Stimulated activated CD4-positive, alpha-beta T cell treated with anti-CD3 and anti-CD28 coated beads, Interleukin-12 subunit alpha, Interleukin-12 subunit beta, amount 100 ng/mL, for 4 hours (primary cell): ENCODE measurements at places on chromosomes 1 and 21.
A peak's percentile ranks its signal among the peaks of the same experiment; 100 is the strongest.

- DNase-seq = no peak
Observed at GRCh38 chr1:177934927-177935326, 34.9 kb downstream of the SEC16B start.

GRCh38 chr1:93177991-93178390 is 2.2 kb downstream of the TMED5 start:
- no peak for DNase-seq

- no peak for DNase-seq
Observed at GRCh38 chr1:189356206-189356605, 1121.5 kb downstream of the BRINP3 start.

DNA sequence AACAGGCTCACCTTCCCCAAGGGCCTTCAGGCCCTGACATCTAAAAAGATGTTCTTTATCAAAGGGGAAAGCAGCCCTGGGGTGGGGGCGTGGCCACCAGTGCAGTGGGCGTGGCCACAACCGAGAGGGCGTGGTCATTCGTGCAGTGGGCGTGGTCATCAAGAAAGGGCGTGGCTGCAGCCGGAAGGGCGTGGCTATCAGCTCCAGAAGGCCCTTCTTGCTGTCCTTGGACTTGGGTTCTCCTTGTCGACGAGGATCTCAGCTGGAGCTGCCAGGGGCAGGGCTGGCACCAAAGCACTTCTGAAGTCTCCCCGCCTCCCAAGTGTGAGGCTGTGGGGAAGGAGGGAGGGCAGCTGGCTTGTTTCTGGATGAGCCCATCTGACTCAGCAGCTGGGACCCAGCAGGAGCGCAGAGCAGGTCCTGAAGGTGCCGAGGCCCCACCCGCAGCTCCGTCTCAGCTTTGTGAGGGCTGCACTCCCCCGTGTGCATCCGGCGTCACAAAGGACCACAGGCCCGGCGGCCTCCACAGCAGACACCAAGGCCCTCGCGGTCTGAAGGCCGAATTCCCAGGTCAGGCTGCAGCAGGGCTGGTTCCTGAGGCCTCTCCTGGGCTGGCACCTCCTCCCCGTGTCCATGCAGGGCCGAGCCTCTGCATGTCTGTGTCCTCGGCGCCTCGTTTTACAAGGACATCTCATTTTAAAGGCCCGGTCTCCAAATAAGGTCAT is 12.8 kb downstream of the PDE9A start:
- DNase-seq = peak; percentile 21

DNA sequence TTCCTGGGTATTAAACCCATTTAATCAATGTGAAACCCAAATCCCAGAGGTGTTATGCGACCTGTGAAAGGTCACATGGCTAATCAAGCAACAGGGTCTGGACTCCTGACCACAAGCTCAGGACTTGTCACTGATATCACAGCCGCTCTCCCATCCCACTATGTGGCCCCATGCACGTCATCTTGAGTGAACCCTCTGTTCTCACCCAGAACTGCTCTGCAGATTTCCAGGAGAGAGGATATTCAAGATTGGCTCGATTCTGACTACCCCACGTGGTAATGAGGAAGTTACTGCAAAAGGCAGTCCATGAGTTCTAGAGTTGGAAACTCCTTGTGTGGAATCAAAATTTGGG is 173.5 kb upstream of the ETV3 start:
- no peak for DNase-seq

DNA sequence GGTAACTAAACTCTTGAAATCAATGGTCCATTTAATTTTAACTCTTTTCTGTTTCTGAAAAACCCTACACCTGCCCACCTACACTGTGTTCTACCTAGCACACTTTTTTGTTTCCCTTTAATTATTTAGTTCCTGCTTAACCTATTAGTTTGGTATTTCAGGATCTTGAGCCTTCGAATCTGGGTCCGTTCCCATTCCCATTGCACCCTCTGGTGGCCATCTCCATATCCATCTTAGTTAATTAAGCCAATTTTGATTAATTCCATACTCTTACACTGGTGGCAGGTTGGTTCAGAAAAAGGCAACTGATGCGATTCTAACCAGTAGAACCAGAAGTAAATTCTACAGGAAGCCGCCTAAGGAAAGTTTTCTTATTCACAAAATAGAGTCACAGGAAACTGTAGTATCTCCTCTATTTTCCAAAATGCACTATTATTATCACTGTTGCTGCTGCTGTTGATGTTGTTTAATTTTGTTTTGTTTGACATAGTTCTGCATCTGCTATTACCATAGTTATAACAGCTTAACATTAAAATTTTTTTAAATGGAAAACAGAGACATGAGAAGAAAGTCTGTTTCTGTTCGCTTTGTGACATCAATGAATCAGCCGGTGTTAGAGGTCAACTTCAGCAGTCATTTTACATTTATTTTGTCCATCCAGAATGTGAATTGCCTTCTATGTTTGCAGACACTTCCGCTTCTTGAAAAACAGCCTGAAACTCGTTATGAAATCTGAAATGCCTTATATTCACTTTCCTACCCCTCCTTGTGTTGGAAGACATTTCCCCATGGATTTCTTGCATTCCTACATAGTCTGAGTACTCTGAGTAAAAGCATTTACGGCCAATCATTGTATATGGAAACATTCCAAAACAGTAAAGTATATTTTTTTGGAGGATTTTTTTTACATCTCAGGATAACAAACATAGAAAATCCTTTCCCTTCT is 115.5 kb upstream of the NCAM2 start:
- no peak for DNase-seq

- DNase-seq = no peak
Observed at GRCh38 chr1:51740652-51741051, 123.8 kb downstream of the OSBPL9 start.

GRCh38 chr1:67174716-67175284 is 8.5 kb downstream of the IL23R start:
- no peak for DNase-seq

GRCh38 chr21:14116080-14116481 is 94.7 kb downstream of the LIPI start:
- no peak for DNase-seq

- no peak for DNase-seq
Observed at GRCh38 chr1:211912038-211912437, 81.5 kb upstream of the LPGAT1 start.

- DNase-seq = no peak
Observed at GRCh38 chr1:84370831-84371394, 27.4 kb upstream of the DNASE2B start.

- no peak for DNase-seq
Observed at GRCh38 chr1:175508320-175509110, 234.9 kb downstream of the TNR start.

DNA sequence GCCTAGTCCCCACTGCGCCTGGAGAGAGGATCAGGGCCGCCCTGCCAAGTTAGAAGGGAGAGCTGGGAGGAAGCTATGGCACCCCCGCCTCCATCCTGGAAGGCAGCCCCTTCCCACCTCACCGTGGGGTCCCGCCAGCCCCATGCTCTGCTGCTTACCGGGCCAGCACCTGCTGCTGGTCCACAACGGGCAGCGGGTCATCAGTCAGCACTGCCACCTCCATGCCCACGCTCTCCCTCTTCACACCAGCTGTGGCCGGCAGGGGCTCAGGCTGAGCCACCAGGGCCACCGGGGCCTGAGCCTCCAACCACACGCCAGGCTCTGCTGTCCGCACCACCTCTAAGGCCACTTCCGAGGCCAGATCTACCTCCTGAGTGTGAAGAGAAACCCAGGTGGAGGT is 23.5 kb upstream of the DDOST start:
- no peak for DNase-seq

DNA sequence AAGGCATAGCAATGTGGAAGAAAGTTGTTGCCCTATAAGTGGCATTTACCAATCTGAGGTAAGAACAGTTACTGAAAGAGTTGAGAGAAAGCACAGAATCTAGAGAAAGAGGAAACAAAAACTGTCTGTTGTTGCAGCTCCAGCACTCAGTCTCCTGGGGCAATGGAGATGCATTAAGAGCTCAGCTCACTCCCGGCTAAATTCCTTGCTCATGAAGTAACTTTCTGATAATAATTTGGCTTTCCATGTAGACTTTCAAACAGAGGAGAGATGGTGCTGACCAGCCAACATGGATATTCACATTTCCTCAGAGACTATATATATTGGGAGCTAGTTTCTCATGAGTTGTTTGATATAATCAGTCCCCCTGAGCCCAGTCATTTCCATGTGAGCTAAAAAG is 135.3 kb downstream of the GDAP2 start:
- no peak for DNase-seq

DNA sequence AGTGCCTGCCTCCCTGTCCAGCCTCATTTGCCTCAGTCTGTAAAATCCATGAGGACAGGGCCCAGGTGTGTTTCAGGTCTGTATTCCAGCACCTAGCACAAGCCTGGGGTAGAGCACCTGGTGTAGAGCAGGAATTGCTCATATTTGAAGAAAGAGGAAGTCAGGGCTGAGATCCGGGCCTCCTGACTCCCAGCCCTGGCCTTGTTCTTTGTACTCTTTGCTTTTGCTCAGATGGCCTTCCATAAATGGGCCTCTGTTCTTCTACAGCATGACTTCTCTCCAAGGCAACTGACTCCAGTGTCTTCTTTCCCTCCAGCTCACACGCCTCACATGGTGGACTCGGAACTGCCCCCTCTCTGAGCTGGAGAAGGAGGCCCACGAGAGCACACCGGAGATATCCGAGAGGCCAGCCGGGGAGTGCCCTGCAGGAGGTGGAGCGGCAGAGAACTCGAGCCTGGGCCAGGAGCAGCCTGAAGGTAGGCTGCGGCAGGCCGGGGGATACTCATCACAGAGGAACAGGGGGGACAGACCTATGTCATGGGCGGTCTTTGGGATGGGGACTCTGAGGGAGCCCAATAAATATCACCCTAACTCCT is 19.7 kb downstream of the SLC5A9 start:
- no peak for DNase-seq
